ENCODE measurements at places on chromosomes 16 and 17. TPM values are rescaled to one million over a fixed set of nuclear protein-coding genes. Genes with fewer than 3 reads are reported as not detected.

Gene FBF1
- 6.0 TPM for total RNA-seq

DNA sequence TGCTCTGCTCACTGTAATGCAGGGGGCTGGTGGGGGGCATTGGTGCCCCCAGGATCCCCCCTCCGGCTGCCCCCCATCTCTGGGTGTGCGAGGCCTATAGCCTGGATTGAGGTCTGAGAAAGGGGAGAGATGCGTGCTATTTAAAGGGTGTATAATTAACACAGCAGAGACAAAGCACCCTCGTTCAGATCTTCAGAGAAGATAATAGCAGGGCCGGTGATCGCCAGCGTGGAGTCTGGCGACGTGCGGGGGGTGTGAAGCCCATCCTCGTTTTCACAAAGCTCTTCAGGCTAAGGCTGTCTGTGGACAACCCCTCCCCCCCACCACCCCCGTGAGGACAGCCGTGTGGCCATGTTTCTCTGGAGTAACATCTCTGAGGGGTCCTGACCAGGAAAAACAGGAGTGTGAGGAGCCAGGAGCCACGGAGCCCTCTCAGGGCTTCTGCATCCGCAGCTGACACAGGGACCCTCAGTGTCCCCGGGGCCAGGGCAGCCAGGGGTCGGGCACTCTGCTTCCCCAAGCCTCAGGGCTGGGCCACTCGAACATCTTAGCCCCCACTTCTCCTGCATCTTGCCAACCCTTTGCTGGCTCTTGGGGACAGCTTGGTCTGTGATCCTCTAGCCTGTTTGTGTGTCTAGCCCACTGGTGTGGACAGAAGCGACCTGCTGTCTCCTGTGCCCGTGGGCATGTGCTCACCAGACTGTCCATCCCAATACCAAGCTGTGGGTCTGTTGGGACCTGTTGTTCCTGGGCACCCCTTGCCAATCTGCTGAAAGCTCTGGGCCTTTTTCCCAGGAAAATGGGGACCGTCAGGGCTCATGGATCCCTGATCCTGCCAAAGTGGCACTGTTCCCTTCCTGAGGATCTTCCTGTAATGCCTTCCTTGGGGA lies 58.9 kb downstream of the BAIAP2 start:
- no peak for DNase-seq

DNA sequence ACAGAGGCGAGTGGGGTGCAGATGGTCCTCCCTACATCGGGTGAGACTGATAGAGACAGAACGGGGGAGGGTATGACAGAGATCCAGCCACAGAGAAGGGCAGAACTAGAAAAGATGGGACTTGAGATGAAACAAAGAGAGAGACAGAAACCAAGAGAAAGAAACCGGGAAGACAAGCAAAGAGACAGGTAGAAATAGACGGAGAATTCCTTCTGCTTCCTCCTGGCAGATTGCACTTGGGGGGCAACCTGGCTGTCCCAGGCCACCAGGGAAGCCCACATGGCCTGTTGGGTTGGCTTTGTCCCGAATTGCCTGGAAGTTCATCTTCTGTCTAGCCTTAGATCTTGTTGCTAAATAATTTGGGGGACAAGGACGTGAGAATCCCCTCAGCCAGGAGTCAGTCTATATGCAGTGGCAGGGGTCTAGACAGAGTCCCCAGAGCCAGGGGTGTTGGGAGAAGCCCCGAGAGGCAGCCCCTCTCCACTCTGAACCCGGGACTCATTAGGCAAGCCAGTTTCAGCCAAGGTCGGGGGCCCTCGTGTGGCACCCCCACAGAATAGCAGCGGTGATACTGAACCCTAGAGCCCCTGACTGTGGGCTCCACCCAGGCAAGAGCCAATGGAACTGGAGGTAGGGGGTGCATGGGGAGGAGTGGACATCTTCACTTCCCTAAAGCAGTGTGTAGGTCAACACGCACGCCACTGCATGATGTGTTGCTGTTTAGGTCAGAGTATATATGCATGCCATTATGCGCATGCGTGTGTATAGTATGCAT lies 627 bp upstream of the TSPOAP1 start:
- no peak for DNase-seq

DNA sequence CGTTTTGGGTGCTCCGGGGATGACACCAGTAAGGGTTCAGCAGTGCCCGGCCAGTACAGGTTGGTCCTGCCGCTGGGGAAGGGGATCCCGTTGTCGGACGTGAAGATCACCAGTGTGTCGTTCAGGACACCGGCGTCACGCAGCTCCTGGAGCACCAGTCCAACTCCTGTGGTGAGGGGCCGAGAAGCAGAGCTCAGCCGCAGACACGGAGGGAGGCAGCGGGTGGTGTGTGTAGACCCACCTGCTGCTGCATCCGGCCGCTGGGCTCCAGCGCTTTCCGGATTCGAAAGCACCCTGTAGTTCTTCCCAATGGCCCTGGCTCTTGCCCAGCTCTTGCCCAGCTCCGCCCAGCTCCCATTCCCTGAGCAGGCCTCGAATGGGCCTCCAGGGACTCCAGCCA lies 8.0 kb downstream of the SGSH start:
- no peak for DNase-seq

DNA sequence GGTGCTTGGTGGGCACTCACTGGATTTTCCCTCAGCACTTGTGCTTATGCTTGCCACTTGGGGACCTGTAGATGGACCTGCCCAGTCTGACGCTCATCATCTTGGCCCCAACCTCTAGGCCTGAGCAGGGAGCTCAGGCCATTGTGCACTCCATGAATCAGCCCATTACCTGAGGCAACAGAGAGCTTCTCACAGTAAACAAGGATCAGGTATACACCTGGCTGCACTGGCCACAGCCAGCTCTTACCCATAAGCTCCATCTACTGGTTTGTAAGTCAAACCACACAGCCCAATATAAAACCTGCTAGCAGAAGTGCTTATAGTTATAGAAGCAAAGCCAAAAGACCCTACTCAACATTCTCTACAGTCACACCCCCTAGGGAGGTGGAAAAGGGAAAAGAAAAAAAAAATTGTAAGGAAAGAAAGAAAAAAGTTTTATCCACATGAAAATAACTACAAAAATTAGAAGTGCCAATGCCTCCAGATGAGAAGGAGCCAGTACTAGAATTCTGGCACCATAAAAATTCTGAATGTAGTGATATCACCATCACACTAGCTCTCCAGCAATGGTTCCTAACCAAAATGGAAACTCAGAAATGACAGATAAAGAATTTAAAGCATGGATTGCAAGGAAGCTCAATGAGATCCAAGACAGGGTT lies 87.8 kb upstream of the CDH5 start:
- DNase-seq, result no peak

Gene TBC1D3H
- total RNA-seq, result not detected

DNA sequence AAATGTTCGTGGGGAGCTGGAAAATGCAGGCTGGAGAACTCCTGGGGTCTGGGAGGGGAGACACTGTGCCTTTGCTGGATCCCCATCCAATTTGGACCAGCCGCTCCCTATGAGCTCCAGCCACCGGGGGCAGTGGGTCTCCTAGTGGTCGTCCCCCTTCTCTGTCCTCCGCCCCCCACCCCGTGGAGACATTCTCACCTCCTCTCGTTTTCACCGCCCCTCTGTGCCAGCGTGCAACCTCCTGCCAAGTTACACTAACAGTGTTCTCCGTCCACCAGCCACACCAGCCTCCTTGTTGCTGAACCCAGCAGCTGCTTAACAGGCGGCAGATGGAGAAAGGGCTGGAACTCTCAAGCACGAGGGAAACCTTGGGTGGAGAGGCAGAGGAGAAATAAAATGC lies 67.4 kb upstream of the SOX9 start:
- no peak for DNase-seq

Gene TTLL6
- 0.60 TPM for total RNA-seq

DNA sequence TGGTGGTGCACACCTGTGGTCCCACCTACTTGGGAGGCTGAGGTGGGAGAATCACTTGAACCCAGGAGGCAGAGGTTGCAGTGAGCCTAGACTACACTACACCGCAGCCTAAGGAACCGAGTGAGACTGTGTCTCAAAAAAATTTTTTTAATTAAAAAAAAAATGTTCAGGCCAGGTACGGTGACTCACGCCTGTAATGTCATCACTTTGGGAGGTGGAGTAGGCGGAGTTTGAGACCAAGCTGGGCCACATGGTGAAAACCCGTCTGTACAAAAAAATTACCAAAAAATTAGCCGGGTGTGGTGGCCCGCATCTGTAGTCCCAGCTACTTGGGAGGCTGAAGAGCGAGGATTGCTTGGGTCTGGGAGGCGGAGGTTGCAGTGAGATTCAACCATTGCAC lies 3.6 kb upstream of the FAM222B start:
- no peak for DNase-seq

DNA sequence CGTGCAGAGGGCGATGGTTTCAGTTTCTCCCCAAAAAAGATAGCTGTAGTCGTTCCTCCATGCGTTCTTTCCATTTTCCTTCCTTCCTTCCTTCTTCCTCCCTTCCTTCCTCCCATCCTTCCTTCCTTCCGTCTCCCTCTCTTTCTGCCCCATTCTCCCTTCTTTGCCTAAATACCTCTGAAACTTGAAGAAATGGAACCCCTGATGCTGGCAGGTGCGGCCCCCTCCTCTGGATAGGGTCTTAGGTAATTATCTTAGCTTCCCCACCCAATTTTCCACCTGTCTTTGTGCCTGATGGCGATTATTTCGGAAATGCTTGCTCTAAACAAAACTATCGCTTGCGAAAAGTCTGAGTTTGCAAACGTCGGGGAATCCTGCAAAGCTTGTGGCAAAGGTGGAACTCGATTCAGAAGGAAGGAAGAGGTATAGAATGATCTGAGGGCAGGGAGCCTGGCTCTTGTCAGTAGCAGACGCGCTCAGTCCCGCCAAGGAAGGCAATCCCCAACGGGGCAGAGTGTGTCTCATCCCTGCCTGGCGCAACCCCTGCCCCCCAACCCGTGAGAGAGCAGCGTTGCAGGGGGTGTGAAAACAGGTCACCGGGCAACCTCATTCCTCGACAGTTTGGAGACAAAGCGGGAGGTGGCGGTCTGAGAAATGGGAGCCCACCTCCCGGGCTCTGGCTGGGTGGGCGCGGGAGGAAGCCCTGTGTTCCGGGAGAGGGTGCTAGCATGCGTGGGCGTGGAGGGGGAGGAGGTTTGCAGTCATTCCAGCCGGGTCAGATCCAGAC lies 2.9 kb upstream of the CBX8 start:
- no peak for DNase-seq

Data from RPMI7951 (cell line).